ENCODE measurements at places on chromosomes 5 and 9.
A peak's percentile ranks its signal among the peaks of the same experiment; 100 is the strongest.

DNA sequence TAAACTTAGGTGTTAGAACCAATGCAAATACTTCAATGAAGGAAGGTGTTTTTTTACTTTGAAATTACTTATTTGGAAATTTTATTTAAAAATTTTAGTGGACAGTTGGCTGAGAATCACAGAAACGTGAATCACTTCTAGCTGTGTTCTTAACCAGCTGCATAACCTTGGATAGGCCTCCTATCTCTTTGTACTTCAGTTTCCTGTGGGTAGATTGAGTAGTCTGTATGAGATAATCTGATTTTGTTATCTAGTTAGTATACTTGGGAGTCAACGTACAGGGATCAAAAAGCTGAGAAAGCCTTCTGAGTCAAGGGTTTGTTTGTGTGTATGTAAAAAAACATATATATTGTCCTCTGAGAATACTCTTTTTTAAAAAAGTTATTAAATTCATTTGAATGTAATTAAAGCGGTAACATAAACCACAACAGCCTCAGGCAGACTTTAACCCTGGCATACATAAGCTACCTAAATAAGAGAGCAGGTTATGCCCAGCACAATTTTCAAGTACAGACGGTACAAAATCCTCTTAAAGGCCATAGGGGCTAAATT is 38.1 kb upstream of the ZCCHC7 start:
- no peak for DNase-seq

- DNase-seq, result peak; percentile 10
Observed at GRCh38 chr9:90838581-90839154, 37.0 kb downstream of the SYK start.

DNA sequence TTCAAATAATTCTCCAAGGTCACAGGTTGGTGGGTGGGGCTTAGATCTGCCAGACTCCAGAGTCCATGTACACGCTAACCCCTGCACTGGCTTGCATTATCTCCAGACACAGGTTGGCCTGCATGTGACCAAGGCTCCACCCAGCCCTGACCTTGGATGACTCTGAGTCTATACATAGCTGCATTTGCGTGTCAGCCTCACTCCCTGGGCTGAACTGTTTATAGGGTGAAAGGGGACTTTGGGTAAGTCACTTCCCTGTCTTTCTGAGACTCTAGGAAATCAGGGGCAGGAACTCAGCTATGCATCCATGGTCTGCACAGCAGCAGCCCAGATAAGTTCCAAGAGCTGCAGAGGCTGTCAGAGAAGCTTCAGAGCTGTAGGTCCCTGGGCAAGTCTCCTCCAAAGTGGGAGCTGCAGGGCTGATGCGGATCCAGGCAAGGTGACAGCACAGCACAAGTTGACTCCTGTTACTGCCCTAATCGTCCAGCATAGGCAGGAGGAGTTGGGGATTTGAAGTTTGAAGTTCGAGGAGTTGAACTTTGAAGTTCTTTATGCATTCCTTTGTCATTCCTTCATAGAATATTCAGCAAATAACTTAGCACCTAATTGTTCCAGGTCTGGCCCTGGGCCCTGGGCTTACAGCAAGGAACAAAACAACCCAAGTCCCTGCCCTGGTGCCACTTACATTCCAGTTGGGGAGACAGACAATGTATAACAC is 53.4 kb downstream of the SLC22A5 start:
- no peak for DNase-seq

- peak; percentile 50 for DNase-seq
Observed at GRCh38 chr9:84170521-84171141, 169.9 kb downstream of the SLC28A3 start.

DNA sequence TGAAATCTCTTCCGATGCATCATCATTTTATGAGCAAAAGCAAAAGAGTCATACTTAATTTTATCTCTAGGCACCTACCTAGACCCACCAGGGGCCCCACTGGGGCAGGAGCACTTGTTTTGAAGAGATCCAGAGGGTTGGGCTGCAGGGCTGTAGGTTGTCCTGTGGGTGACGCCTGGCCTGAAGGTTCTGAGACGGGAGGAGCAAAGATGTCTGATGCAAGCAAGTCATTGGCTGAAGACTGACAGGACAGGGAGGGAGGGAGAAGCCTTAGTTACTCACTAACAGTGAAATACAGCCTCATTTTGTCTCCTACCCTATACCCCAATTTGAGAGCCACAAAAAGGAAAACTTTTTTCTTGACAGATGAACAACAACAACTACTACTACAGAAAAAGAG is 17.1 kb upstream of the C9 start:
- DNase-seq, result peak; percentile 33
